Stimulated activated CD4-positive, alpha-beta T cell treated with anti-CD3 and anti-CD28 coated beads, TNF-alpha, amount 100 ng/mL, for 1 hour (primary cell): ENCODE measurements at places on chromosomes 16 and 17.

- no peak for DNase-seq
Measured at GRCh38 chr17:2545393-2545792, 33.7 kb upstream of the METTL16 start.

GRCh38 chr17:8630227-8630801, at the start of gene MYH10:
MYH10 (minus strand) TSS chr17:8630725; CDS start chr17:8623246, 7,479 bp downstream.
- DNase-seq = no peak

GRCh38 chr17:39765175-39765574, 27.4 kb downstream of the GRB7 start:
- no peak for DNase-seq

DNA sequence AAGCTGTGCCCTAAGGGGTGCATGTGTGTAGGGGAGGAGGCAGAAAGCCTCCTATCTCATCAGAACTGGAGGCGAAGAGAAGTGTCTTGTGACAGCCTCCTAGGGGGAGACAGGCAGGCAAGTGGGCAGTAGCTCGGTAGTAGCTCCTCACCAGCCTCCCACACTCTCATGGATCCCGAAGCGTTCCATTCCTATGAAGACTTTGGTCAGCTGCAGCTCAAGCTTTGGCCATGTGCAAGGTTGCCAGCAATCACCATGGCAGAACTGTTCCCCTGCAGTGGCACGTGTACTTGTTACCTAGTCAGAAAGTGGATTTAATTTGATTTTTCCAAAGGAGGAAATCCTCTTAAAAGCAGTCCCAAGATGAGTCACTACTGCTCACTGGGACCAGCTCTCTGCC, 6.7 kb downstream of the MRPL58 start:
- no peak for DNase-seq

- no peak for DNase-seq
Measured at GRCh38 chr17:62030264-62030663, 34.8 kb downstream of the MED13 start.

GRCh38 chr17:57115377-57115776, 30.3 kb downstream of the AKAP1 start:
- DNase-seq = no peak

DNA sequence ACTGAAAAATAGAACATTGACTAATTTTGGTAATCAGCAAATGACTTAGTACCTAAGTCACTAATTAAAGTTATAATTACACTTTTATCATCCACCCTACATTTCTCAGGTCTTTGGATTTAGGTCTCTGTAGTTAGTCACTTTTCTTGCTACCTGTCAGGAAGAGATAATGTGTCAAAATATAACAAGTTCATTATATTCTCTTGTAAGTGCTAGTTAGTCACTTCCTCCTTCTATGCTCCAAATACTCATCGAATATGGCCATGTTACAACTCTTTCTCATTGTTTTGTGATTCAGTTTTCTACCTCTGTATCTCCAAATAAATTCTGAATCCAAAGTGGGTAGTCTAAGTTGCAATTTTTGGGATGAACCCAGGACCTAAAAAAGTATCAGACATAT, 163.5 kb upstream of the KIF2B start:
- DNase-seq = no peak

DNA sequence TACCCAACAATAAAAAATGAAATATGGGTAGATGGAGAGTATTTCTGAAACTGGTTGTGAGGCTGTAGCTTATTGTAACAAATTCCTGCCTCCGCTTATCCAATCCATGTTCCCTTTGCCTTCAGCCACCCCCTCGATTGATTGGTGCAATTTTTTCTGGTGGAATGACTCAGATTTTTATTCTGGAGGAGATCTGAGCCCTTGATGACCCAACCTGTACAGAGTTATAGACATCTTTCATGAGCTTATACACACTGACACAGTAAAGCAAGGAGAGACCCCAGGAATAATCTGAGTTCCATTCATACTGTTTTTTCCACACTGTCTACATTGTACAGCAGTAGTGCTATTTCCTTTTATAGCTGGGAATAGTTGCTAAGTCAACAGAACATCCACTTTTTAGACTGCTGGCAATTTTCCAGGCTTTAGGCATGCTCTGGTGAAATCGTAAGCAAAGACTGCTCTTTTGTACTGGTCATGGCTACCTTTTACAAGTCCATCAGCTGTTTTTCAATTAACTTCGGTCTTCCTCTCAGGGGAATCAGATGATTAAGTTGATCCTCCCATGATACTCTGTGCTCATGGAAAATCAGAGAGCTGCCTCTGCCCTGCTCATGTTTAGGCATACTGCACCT, 30.1 kb downstream of the CCL4 start:
- no peak for DNase-seq

- DNase-seq = no peak
Measured at GRCh38 chr17:43671031-43671692, 9.4 kb upstream of the MEOX1 start.

DNA sequence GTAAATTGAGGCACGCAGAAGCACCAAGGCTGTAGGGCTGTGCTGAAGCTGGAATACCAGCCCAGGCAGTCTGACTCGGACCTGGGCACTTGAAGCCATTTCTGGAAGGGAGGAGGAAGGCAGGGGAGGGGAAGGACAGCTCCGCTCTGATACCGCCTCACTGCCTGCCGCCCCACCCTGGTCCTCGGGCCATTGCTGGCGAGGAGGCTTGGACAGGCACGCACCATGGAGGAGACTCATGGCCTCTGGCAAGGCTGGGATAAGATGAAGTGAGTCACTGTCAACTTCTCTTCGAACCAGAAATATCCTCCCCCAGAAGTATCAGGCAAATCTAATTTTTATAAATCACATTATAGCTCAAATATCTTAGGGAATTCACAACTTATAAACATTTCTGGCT, 81.3 kb downstream of the SDK2 start:
- no peak for DNase-seq

DNA sequence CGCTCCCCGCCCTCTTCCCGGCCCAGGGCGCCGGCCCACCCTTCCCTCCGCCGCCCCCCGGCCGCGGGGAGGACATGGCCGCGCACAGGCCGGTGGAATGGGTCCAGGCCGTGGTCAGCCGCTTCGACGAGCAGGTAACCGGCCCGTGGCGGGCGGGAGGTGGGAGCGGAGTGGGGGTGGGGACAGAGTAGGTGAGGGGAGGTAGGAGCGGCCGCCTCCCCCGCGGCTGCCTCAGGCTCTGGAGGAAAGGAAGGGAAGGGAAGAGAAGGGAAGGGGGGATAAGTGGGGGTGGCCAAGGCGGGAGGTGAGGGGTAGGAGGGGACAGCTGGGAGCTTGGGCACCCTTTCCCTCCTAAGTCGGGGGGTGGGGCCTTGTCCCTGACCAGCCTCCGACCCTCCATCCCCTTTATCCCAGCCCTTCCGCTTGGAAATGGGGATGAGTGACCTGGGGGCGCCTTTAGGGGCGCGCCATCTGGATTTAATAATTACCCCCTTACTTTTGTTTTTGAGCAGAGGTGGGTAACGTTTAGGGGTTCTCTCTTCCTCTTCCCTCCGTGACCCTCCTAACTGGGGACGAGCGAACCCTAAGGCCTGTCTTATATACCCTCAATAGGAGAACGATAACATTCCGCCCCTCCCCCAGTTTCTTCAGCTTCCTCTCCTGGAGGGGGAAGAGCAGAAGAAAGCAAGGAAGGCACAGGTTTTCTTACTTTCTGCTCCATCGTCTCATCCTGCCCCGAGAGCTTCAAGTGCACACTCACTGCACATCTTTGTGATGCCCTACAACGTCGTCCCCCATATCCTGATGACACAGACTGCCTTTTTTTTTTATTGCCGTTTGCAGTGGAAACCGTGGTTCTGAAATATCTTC, 694 bp downstream of the NF1 start:
- no peak for DNase-seq
